ENCODE measurements at places on chromosomes 3 and 15.

- no peak for DNase-seq
Measured at GRCh38 chr3:117490716-117491115, 781.1 kb downstream of the TUSC7 start.

DNA sequence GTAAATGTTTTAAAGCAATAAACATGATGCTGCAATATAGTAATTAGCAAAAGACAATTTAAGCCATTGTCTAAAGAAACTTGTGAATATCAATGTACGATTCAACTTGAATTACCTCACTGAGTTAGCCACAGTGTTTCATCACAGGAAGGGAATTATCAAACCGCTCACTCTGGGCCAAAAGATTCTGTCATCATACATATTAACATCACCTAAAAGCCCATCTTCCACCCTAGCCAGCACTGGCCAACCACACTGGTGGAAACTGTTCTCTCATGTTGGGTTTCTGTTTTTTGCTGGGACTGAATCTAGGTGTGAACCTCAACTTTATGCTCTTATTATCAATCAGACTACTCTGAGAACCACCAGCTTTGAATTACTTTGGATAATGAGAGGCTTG, 497.7 kb upstream of the THBS1 start:
- DNase-seq: no peak

DNA sequence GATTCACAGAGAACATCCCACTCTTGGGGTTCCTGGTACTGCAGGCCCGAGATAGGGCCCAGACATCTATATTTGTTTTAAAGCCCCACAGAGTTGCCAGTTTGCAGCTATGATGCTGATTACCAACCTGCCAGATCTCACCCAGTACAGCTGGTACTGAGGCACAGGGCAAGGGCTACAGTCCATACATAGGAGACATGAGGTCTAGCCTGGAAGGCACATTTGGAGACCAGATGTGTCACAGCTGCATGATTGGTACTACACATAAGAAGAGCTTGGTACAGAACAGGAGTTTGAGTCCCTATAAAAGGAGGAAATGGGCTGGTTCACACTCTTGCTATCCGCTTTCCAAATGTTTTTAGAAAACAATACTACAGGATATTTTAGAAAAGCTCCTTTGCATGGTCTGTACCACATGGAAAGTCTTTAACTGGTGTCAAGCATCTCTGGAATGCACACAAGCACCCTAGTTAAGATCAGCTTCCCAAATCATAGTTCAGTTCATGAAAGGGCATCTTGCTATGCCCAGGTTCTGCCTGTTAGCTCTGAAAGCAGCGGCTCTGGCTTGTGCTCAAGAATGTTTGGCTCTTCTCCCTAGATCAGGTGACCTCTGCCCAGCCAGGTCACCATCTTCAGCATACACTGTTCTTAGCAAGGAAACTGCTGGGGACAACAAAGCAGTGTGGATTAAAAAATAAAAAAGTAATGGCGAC, 20.6 kb downstream of the MTMR14 start:
- no peak for DNase-seq

- no peak for DNase-seq
Measured at GRCh38 chr15:62486041-62486440, 321.0 kb upstream of the C2CD4B start.

DNA sequence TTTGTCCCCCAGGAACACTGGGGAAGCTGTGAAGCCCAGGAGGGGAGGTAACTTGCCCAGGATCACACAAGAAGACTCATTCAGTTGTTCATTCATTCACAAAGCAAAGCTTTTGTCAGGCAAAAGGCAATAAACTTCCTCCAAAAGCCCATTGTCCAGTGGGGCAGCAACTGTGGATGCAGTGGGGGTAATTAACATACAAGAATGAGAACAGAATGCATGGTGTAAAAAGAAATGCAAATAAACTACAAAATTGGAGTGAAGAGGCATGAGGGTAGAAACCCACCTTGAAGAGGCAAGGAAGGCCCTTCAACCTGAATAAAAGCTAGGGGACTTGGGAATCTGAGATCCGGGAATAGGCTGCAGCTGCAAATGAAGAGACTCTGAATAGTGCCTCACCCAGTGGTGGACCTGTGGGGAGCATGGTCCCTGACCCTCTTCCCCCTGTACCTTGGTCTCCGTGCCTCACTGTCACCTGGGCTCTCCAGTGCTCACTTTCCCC, 363.6 kb downstream of the CLSTN2 start:
- no peak for DNase-seq

GRCh38 chr3:190738636-190739155, 123.8 kb downstream of the GMNC start:
- no peak for DNase-seq

GRCh38 chr15:100292010-100292409, 49.8 kb downstream of the ADAMTS17 start:
- no peak for DNase-seq

DNA sequence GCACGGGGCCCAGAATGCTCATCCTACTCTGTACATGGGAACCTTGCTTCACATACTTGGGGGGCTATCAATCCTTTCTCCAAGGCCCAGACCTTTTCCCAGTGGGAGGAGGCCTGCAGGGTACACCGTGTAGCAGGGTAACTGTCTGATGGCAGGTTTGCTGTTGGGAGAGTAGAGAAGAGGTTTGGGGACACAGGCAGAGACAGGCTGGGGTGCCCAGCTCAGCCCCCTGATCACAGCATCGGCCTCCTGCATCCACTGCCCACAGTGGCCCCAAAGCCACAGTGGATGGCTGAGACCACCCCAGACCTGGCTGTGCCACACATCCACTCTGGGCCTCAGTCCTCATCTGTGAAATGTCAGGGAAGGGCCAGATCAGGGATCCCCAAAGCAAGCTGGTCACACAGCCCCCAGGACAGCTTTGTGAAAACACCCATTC, 5.6 kb downstream of the CHRNA3 start:
- no peak for DNase-seq

DNA sequence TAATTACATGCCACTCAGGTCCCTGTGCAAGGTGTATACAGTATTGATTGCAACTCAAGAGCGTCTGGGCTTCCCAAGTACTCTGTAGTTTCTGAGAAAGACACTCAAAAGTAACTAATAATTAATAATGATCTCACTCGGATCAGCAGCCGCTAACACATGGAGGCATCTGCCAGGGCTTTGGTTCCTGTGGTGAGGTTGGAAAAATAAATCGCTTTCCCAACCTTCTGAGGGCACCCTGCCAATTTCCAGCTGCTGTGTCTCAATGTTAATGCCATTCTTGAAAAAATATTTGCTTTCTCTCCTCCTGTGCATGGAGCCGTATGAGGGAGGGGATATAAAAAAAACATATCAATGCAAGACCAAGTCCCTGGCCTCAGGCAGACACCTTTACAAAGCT, 116.5 kb upstream of the SLC2A2 start:
- DNase-seq: no peak

GRCh38 chr3:69925506-69925905, 74.0 kb upstream of the SAMMSON start:
- no peak for DNase-seq

DNA sequence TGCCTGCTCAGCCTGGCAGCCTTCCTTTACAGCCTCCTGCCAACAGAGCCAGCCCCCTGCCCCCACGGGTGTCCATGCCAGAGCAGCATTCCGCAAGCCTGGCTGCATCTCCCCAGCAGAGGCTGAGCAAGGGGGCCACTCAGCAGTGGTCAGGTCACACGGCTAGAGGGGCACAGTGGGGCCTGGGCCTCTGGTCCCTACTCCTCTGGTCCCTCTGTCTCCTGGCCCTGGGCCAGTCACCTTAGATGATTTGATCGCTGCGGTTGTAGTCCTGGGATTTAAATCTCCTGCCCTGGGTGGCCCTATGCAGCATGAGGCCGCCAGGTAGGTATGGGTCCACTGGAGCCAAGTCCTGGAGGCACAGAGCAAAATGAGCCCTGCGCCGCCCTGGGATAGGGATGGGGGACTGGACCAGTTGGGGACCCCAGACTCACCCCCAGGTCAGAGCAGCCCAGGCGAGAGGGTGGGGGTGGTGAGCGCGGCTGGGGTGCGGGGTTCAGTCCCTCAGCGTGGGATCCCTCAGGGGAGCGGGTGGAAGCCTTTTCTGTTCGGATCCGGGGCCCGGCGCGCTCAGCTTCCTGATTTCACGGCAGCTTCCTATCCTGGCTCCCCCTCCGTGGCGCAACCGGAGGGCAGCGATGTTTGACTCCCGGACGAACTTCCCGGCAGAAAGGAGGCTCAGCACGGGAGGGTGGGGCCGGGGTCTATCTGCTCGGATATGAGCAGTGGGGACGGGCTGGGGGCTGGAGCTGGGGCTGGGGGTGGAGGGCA, at the start of gene ZBTB47:
Gene ZBTB47 (plus strand): TSS at position 138 of the 771 bp plus-strand sequence. CDS start 4,659 bp downstream, outside the sequence.
- no peak for DNase-seq

- DNase-seq: no peak
Measured at GRCh38 chr3:22980346-22980745, 222.8 kb upstream of the UBE2E2 start.

DNA sequence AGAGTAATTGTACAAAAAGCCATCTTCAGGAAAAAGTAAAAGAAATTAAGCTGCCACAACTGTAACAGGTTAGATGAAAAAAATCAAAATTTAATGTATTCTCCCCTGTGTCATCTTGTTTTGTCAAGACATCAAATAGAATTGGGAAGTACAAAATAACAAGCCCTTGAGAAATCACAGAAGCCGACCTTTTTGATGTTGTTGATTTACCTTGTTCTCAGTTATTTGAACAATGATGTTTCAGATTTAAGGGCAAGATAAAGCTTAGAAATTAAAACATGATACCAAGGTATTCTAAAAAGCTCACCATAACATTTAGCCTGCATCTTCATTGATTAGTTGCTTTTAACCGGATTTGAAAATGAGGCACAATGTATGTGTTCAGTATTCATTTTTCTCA, 523.0 kb downstream of the FOXP1 start:
- no peak for DNase-seq

DNA sequence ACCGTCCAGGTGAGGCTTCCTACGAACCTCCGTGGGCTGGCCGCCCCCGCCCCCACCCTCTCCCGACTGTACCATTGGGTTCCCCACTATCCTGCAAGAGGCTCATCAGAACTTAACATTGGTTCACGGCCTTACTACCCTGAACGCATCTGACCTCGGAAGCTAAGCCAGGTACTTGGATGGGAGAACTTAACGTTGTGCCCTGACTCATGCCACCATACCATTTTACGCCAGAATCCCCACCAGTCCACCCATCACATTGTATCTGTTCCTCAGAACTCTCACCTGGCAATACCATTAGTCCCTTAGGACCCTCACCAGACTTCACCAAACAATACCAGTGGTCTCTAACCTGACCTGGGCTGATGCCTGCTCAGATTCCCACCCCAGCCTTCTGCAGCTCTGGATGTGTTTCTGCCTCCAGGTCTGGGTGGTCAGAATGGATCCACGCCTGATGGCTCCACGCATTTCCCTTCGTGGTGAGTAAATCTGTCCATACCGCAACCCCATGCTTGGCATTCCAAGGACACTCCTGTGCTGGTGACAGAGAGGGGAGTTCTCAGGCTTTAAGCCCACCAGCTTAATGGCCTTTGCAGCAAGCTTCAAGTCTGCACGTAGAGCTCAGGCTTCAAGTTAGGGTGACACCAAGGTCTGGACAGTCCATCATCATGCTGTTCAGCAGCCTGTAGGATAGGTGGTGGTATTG, 562 bp downstream of the TCTA start:
- DNase-seq: no peak

GRCh38 chr15:69631005-69631404, 178.4 kb downstream of the RPLP1 start:
- DNase-seq: no peak

GRCh38 chr15:94596707-94597106, 365.3 kb downstream of the MCTP2 start:
- no peak for DNase-seq

GRCh38 chr3:133880287-133880686, 15.4 kb downstream of the RAB6B start:
- no peak for DNase-seq

DNA sequence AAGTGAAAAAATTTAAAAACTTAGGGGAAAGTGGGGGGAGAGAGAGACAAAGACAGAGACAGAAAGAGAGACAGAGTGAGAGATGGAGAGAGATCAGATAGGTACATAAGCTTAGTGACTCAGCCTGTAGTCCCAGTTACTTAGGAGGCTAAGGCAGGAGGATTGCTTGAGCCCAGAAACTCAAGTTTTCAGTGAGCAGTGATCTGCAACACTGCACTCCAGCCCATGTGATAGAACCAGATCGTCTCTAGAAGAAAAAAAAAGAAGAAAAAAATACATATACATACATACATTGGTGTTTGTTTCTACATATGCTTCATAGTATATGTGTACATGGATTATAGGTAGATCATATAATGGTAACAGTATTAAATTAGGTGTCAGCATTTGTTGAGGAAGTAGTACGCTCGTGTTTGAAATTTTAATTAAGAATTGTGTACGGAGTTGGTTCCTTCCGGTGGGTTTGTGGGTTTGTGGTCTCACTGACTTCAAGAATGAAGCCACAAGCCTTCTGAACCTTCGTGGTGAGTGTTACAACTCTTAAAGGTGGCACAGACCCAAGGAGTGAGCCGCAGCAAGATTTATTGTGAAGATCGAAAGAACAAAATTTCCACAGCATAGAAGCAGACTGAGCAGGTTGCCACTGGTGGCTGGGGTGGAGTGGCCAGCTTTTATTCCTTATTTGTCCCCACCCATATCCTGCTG, 38.3 kb upstream of the SNRPN start:
- no peak for DNase-seq

DNA sequence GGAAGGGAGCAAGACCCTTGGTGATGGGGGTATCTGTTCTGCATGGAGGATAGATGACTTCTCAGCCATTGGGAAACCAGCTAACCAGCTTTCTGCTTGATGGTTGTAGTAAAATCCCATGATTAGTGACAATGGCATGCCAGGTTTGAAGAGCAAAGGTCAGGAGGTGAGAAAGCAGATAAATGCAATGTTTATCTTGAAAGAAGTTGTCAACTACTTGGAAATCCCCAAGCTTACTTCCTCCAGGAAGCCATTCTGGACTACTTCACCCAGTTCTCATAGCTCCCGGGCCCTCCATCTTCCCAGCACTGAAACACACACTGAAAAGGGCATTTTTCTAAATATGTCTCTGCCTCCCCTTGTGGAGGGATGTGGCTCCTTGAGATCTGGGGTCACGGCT, 51.3 kb downstream of the SMAD3 start:
- DNase-seq: no peak

GRCh38 chr15:87489456-87489855, 767.1 kb downstream of the NTRK3 start:
- no peak for DNase-seq

DNA sequence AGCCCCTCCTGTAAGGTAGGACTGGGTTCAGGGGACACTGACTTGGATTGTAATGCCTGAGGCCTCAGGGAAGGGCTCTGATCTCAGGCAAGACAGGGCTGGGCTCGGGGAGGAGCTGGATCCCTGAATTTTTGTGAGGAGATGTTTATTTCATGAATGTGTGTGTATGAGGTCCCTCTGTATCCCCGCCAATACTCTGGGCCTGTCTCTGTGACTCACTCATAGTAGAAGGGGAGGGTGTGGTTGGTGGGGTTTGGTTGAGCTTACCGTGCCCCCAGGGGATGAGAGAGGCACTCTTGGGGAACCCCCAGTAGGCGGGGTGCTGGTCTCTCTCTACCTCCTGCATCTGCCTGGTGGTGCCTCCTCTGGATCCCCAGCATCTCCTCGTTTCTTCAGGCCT, 28.1 kb downstream of the RPSA start:
- DNase-seq: no peak
